ENCODE measurements at places on chromosomes 2 and 18. TPM values are rescaled to one million over a fixed set of nuclear protein-coding genes. Genes with fewer than 3 reads are reported as not detected.

CREG2 gene
- polyA plus RNA-seq = not detected

MBP gene
- 403 TPM for polyA plus RNA-seq

AMER3 gene
- polyA plus RNA-seq = not detected

SERPINB13 gene
- not detected for polyA plus RNA-seq

M1AP gene
- polyA plus RNA-seq = not detected

SNORC gene
- not detected for polyA plus RNA-seq

OR6B2 gene
- polyA plus RNA-seq = not detected

XRCC5 gene
- polyA plus RNA-seq = 303 TPM

METTL8 gene
- polyA plus RNA-seq = 11.0 TPM

SCG2 gene
- polyA plus RNA-seq = not detected

NT5C1B gene
- polyA plus RNA-seq = 0.61 TPM

GPR39 gene
- not detected for polyA plus RNA-seq

ALPI gene
- not detected for polyA plus RNA-seq

ACMSD gene
- polyA plus RNA-seq = not detected

REEP1 gene
- not detected for polyA plus RNA-seq

ATG16L1 gene
- polyA plus RNA-seq = 9.3 TPM

IL36B gene
- polyA plus RNA-seq = not detected

DOCK10 gene
- 22.9 TPM for polyA plus RNA-seq

IL37 gene
- polyA plus RNA-seq = not detected

RTKN gene
- 10.8 TPM for polyA plus RNA-seq

TRIP12 gene
- 69.4 TPM for polyA plus RNA-seq
